T-helper 2 cell treated with Interferon-gamma antibody and Interleukin-4, amounts not matched to agents 5 μg/mL and 100 μg/mL, for 36 hours (primary cell): ENCODE measurements at places on chromosomes 1 and 21.

GRCh38 chr1:41268154-41268770, 26.2 kb upstream of the SCMH1 start:
- DNase-seq: peak; percentile 31

DNA sequence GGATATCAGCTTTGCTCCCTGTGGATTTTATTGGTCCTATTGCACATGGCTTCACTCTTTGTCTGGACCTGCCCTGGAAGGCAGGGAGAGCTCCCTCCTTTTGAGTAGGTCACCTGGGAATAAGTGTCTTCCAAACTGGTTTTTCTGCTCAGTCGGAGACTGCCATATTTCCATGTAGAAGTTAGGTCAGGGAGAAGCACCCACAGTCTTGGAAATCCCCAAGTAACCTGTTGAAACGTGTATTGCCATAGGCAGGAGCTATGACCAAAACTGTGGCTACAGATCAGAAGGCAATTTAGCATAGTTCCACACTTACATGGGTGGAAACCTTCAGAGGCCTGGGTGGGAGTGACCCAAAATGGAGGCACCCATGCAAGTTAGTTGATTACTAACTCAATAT, 3.5 kb upstream of the GNG12 start:
- no peak for DNase-seq

GRCh38 chr1:113058941-113059706, 13.9 kb upstream of the LRIG2 start:
- DNase-seq: no peak

DNA sequence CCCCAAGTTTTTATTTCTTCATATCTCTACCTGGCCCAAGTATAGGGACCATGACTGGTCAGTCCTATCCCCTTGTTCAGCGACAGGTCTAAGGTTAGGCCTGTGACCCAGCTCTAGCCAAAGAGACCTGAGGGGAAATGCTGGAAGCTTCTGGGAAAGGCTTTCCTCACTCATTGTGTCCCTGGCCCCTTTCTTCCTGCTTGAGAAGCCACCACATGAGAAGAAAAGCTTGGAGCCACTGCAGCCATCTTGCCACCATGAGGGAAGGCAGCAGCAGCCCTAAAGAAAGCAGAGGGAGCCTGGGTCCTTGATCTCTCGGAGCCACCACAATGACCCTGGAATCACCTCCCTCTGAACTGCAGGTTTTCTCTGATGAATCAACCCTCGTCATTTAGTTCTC, 43.4 kb downstream of the ATF3 start:
- DNase-seq: no peak

DNA sequence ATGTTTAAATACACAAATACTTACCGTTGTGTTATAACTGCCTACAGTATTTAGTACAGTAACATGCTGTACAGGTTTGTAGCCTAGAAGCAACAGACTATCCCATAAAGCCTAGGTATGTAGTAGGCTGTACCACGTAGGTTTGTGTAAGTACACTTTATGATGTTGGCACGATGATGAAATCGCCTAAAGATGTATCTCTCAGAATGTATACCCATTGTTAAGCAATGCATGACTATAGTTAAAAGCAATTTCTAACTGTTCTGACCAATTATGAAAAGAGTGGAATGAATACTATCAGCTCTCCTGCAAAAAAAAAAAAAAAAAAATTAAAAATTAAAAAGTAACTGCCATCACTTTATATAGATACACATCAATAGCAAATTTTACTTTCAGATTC, 11.4 kb downstream of the HP1BP3 start:
- no peak for DNase-seq

- DNase-seq: no peak
Observed at GRCh38 chr1:39321979-39322378, 117.5 kb downstream of the MACF1 start.

DNA sequence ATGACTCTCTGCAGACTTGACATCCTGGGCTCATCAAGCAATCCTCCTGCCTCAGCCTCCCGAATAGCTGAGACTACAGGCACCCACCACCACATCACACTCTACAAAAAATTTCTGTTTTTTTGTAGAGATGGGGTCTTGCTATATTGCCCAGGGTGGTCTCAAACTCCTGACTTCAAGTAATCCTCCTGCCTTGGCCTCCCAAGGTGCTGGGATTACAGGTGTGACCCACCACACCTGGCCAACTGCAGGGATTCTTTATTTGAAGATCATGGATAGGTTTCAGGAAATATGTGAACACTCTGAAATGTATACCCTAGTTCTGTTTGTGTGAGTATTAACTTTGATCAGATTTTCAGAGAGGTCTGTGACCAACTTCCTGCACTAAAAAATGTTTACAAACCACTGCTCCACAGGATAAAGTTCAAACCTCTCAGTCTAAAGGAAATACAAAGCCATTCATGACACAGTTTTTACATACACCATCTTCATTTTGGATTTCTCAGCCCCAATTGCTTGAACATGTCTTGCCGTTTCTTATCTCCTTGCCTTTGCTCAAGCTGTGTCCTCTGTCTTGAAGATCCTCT, 252.3 kb upstream of the FGGY start:
- DNase-seq: no peak

- DNase-seq: no peak
Observed at GRCh38 chr1:155070158-155070621, 6.7 kb downstream of the EFNA4 start.

DNA sequence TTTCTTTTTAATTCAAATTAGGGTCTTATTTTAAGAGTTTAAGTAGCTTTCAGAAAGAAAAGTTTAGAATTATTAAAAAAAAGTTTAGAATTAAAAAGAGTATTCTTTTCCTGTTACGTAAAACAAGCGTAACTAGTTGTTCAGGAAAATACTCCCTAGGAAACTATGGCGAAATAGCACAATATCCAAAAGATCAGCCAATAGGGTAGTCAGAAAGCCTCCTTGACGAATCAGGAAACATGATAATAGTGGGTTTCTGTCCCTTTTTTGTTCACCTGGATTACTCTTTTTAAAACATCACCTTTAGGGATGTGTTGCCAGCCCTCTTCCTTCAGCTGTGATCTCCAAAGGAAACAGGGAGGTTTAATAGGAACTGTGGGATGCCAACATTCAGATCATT, 25.2 kb downstream of the S1PR1 start:
- DNase-seq: peak; percentile 1

DNA sequence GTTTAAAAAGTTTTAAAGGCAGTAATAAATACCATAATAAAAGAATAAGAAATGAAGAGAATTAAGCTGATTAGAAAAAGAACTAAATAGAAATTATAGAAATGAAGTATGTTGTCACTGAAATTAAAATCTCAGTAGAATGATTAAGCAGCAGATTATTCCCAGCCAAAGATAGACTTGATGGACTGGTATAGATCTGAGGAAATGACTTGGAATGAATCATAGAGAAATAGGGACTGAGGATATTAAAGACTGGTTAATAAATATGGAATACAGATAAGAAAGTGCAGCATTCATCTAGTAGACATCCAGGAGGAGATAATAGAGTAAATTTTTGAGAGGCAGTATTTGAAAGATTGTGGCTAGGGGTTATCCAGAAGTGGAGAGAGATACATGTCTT, 28.7 kb downstream of the MARK1 start:
- DNase-seq: no peak

DNA sequence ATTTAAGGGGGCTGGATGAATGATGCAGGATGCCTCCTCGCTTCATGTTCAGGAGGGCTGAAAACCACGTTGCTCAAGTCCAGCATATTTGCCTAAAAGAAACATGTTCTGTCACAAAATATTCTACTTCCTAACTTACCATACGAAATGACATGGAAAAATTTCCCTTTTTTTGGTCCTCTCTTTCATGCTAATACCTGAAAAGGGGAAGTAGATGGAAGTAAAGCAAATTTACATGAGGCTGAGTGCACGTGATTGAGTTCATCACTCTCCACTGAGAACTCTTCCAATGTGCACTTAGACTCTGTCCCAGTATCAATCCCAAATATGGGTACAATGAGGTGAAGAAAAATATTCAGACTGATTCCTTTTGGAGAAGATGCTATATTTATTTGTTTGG, 23.0 kb downstream of the XCL2 start:
- DNase-seq: no peak

- DNase-seq: peak; percentile 48
Observed at GRCh38 chr1:6343506-6344405, 49.8 kb downstream of the ACOT7 start.

DNA sequence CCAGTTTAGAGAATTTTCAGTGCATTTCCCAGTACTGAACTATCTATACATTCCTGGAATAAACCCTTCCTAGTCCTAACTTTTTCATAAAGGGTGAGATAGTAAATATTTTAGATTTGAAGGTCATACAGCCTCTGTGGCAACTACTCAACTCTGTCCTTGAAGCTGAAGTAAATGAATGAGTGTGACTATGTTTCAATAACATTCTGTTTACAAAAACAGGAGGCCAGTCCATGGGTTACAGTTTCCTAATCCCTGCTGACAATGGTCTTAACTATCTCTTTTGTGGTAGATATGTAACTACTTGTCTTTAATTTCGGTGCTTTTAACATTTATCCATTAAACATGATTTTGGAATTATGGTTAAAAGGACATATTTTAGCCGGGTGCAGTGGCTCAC, 4.3 kb downstream of the ZNF684 start:
- DNase-seq: no peak

DNA sequence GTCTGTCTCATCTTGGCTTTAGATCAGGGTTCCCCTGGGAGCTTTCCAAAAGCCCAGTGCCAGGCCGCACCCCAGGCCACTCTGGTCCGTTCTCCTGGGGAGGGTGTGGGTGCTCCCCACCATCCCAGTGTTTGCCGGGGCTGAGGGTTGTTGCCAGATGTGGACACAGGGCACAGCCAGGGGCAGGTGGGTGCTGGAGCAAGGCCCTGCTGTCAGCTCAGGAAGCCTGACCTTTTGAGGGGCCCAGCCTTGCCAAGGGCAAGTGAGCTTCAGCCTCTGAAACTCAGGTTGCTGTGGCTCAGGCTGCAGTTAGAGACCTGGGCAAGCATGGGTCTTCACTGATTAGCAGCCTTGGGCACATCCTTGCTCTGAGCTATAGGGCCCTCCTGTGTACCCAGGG, 22.8 kb upstream of the ZBTB21 start:
- no peak for DNase-seq

DNA sequence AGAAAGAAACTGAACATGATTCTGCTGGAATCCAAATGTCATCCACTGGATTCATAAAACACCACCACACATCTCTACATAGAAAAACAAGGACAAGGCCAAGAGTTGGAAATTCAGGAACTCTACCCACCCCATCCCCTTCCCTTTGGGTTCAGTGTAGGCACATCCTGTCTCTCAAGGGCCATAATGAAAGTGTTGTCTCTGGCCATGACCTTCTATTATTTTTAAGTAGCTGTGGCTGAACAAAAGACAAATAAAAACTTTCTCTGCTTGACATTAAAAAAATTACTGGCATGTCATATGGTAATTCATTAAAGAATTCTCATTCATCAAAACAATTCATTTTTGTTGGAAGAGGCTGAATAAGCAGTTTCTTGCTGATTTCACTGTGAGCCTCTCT, 54.9 kb upstream of the ZBTB18 start:
- no peak for DNase-seq

DNA sequence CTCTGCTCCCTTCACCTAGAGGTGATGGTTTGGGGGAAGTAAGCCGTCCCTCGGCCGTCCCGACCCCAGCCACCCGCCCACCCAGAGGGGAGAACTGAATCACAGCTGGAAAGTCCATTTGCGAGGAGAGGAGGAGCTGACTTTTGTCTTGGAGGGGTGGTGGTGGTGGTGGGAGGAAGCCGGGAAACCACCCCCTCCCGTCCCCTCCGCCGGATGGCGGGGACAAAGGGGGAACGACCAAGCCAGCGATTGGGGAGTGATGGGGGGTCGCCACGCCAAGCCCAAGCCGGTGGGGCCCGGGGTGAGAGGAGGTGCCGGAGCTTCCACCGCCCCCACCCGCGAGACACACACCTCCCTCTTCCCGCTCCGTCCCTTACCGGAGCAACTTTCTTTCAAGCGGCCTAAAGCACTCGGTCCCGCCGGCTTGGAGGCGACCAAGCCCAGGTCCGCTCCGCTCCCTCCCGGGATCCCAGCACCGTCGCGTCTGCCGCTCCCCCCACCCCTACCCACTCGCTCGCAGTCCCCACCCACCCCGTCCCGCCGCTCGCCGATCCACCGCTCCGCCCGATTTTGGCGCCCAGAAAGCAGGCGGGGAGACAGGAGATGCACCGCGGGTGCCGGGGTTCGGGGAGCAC, 540 bp downstream of the ARHGEF2 start:
- peak; percentile 75 for DNase-seq

DNA sequence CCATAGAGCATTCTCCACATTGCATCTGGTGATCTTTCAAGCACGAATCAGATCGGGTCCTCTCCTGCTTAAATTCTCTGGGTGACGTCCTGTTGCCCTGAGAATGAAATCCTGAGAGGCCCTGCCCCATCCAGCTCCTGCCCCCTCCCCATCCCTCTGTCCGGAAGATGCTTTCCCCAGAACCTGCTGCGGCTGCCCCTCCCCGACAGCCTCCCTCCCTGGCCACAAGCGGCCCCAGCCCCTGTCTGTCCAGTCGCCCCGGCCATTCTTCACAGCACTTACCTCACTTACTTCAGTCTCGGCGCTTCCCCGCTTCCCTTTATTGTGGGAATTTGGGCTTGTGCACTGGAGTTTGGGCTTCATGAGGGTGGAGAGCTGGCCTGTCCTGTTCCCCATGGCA, 40.3 kb downstream of the TAS1R2 start:
- no peak for DNase-seq

- no peak for DNase-seq
Observed at GRCh38 chr21:36200081-36200561, 43.5 kb downstream of the DOP1B start.

DNA sequence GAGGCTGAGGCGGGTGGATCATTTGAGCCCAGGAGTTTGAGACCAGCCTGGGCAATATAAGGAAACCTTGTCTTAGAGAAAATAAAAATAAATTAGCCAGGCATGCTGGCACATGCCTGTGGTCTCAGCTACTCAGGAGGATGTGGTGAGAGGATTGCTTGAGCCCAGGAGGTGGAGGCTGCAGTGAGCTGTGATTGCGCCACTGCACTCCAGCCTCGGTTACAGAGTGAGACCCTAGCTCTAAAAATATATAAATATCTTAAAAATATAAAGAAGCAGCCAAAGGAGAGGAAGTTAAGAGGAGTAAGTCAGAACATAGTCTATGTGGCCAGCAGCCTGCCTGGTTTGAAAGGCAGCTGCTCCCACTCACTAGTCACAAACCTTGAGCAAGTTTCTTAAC, 4.5 kb upstream of the IL10RB start:
- DNase-seq: no peak

DNA sequence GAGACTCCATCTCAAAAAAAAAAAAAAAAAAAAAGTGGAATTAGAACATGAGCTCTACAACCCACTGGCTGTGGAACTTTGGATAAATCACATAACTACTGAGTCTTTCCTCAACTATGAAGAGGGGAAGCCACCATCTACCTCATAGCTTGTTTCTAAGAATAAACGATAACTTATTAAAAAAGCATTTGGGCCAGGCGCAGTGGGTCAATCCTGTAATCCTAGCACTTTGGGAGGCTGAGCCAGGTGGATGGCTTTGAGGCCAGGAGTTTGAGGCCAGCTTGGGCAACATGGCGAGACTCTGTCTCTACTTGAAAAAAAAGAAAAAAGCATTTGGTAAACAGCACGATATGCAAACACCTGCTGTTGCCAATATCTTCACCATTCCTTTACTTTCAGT, 31.8 kb upstream of the MEF2D start:
- DNase-seq: no peak

- DNase-seq: no peak
Observed at GRCh38 chr1:196029410-196029809, 578.8 kb downstream of the KCNT2 start.
